Adrenal gland (tissue), 19 donors: ENCODE measurements at places on chromosomes 13 and 19. TPM values are rescaled to one million over a fixed set of nuclear protein-coding genes. Genes with fewer than 3 reads are reported as not detected.

The MYBPC2 gene
- not detected for total RNA-seq

The SPIB gene
- total RNA-seq = not detected

The LILRA6 gene
- total RNA-seq = 6.3 TPM

The ARMC6 gene
- total RNA-seq = 23.6 TPM

The ZNF724 gene
- total RNA-seq = 2.4 TPM

The NKG7 gene
- 3.6 TPM for total RNA-seq

The PCDH9 gene
- total RNA-seq = 10.9 TPM

The PGLYRP2 gene
- not detected for total RNA-seq

The ZNF540 gene
- 2.9 TPM for total RNA-seq

The CD37 gene
- 23.2 TPM for total RNA-seq

The SIGLEC8 gene
- total RNA-seq = 18.0 TPM

The FAM98C gene
- 7.2 TPM for total RNA-seq

The CYP4F8 gene
- not detected for total RNA-seq

The IRGQ gene
- 29.6 TPM for total RNA-seq

The ZNF442 gene
- 7.3 TPM for total RNA-seq

The PRSS57 gene
- total RNA-seq = 0.22 TPM

The CEACAM1 gene
- 20.8 TPM for total RNA-seq

The LGALS14 gene
- not detected for total RNA-seq

The CPB2 gene
- 0.23 TPM for total RNA-seq

The INSL3 gene
- not detected for total RNA-seq

The KLK3 gene
- total RNA-seq = not detected

The ZNF837 gene
- 4.2 TPM for total RNA-seq
